ENCODE measurements at places on chromosomes 3 and 15.

DNA sequence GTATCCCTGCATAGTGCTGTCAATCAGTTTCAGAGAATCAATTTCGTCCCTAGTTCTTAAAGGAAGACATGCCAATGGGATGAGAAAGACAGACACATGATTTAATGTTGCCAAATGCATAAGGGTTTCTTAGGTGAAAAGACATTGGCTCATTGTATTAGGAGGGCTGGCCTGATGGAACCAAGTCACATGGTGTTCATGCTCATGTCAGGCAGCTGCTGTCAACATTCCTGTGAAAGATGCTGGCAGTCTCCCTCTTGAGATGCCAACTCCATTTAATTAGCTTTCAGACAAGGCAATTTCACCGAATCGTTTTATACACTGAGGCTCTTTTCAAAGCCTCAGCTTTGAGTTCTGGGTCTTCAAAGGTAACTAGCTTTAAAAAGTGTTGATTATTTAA lies 16.1 kb upstream of the IL1RAP start:
- DNase-seq, result peak; percentile 28

- DNase-seq, result no peak
These were observed 188.3 kb upstream of the EOMES start for GRCh38 chr3:27910456-27910855.

DNA sequence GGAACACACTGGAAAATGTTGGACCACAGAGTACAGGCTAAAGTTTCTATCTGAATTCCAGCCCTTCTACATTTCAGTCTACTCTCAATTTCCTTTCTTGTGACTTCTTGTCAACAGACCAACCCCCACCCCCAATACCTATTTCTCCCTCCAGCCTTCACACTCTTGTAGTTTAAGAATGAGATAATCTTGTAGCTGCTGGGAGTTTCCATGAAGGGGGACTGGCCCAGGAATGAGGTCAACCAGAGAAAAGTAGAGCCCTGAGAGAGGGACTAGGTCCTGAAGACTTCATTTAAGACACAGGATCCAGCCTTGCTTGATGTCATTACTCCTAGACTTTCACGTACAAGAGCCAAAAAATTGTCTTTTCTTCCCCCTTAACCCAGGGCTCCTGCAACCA lies 29.5 kb upstream of the FAM107A start:
- DNase-seq, result no peak

- DNase-seq, result no peak
These were observed 422.4 kb downstream of the DIPK2A start for GRCh38 chr3:144394032-144394431.

GRCh38 chr3:127777332-127777731 lies 45.0 kb downstream of the MGLL start:
- no peak for DNase-seq

DNA sequence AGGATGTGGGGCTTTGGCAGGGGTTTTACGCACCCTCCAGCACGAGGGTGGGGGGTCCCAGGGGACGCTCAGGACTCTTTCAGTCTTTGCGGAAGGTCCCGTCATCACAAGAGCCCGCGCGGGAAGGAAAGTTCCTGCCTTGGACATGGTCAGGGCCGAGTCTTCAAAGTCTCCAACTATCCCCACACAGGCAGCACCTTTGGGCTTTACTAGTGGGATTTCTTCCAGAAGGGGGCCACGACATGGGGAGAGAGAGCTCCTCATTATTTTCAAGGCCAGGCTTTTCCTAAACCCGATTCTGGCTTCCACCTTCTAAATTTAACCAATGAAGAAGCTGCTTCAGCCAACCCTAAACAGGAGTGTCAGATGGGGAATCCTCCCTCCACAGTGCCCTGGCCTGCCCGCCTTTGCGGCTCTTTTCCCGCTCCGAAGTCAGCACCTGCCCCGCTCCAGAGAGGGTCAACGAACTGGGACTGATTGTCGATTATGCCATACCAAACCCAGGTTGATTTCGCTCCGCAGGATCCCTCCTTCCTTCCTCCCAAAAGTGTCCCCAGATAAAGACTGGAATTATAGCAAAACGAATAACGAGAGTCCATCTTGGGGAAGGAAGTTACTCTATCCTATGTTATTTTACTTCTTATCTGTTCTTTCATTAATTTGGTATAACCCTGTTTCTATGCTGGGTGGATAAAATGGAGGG lies 11.0 kb downstream of the SHOX2 start:
- DNase-seq, result no peak

DNA sequence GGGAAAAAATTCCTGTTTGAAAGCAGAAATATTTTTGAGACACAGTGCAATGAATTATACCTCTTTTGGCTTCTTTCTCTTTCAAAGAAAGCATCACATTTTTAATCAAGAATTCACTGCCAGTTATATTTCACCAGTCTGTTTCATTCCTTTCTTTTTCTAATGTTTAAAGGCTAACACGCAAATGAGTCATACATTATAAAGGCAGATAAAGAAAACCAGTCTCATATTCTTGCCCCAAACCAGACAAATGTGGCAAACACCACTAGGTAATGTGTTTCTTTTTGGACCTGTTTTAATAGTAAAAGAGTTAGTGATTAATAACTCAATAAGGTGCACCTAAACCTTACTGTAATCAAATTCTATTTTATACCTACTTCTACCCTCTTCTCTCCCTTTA lies 83.8 kb downstream of the PLOD2 start:
- no peak for DNase-seq
